Nucleus accumbens (tissue), 56 donors: ENCODE measurements at places on chromosomes 5 and 9.

GRCh38 chr9:21239911-21240310 is at the start of gene IFNA14:
Gene IFNA14 (minus strand): TSS chr9:21240005. CDS start chr9:21239935, 70 bp downstream.
- DNase-seq = no peak

- no peak for DNase-seq
These were observed 1108.3 kb upstream of the DMAC1 start for GRCh38 chr9:8907868-8908267.

- no peak for DNase-seq
These were observed 140.4 kb upstream of the WWC1 start for GRCh38 chr5:168151041-168151440.

GRCh38 chr5:145531038-145531734 is 304.0 kb downstream of the PRELID2 start:
- DNase-seq = no peak

GRCh38 chr9:6460189-6460768 is 47.3 kb downstream of the UHRF2 start:
- no peak for DNase-seq

GRCh38 chr9:16131264-16131663 is 578.4 kb downstream of the CCDC171 start:
- no peak for DNase-seq

DNA sequence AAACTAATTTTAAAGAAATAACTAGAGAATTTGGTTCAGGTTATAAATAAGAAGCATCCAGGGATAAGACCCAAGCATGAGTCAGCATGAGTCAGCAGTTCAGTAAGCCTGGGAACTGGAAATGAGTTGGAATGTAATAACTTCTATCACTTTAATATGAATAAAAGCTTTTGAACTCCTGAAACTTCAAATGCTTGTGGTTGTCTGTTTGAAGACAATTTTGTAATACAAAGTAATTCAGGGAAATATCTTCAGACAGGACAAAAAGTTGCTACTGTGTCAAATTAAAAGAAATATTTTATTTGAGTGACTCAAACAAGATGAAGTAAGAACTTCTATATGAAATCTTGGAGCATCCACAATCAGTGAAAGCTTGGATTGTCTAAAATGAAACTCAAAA is 331.2 kb upstream of the DAB2 start:
- no peak for DNase-seq
